ENCODE measurements at places on chromosomes 7 and 10.

DNA sequence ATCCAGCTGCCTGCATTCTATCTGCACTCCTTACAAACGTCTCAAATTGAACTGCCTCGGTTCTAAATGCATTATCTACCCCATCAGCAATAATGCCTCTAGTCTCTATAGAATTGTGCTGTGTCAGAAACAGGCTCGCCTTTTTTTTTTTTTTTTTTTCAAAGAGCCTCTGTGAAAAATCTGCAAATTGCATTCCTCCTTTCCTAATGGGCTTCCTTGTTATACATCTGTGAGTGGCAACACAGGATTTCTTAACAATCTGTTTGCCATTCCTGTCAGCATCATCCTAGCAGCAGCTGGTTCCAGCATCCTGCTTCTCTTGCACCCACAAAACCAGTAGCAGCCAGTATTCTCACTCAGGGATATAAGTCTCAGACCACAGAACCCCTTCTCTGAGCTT is 413.5 kb upstream of the SEMA3D start:
- DNase-seq: no peak

DNA sequence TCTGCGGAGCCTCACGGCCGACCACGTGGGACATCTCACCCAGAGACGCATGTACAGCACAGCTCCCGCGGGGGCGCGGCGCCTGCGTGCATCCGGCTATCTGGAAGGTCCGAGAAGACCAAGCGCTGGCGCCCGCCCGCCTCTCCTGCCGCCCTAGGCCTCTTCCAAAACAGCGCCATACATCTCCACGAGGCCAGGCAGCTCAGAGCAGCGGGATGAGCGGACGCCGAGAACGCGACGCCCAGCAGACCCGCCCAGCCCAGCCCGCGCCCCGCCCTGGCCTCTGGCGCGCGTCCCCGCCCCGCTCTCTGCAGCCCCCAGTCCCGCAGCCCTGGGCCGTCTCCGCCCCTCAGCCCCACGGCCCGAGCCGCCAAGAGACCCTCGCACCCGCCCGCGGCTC is 20.3 kb upstream of the LANCL2 start:
- DNase-seq: no peak

- no peak for DNase-seq
Observed at GRCh38 chr10:122044713-122045112, 55.8 kb downstream of the TACC2 start.

DNA sequence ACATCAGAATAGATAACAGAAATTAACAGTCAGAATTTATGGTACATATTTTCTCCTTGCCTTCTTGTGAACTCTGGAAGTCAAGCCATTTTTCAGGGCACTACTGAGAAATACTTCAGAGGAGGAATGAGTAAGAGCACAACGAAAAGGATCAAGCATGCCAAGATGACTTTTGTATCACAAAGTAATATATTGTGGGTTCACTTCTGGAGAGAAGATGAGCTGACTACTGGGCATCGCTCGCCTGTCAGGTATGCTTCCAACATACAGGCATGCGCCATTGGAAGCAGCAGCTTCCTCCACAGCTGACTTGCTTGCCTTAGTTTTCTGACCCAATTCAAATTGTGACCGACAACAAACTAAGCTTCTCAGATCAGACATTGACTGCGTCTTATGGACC is 137.3 kb downstream of the VTI1A start:
- DNase-seq: no peak

DNA sequence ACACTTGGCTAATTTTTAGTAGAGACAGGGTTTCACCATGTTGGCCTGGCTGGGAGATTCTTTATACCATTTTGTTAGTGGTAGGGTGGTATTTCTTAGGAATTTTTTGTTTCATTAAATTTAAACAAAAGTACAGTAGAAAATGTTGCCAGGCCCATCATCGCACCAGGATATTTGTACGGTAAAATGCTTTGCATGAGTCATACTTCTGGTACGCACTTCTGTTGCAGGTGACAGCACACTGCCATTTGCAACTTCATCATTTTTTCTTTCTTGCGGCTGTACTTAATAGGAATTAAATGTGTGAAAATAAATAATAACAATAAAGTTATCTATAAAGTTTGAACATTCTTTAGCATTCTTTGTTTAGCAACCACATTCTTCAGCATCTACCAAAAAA is 195.6 kb downstream of the SKAP2 start:
- no peak for DNase-seq

DNA sequence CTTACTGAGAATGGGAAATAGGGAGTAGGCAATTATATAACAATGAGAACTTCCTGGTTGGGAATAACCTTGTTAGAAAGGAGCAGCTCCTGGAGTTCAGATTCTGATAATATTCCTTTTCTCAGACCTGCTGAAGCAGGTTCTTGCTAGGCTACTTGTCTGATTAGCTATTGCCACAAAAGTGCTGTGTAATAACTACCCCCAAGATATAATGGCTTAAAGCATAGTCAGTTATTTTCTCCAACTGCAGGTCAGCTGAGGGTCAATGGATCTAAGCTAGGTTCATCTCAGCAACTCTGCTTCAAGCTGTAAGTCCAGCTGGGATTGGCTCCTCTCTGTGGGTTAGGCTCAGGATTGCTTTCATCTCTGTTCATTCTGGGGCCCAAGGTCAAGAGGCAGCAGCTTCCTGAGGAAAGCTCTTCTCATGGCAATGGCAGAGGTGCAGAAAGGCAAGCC is 9.4 kb upstream of the CNOT4 start:
- DNase-seq: no peak

DNA sequence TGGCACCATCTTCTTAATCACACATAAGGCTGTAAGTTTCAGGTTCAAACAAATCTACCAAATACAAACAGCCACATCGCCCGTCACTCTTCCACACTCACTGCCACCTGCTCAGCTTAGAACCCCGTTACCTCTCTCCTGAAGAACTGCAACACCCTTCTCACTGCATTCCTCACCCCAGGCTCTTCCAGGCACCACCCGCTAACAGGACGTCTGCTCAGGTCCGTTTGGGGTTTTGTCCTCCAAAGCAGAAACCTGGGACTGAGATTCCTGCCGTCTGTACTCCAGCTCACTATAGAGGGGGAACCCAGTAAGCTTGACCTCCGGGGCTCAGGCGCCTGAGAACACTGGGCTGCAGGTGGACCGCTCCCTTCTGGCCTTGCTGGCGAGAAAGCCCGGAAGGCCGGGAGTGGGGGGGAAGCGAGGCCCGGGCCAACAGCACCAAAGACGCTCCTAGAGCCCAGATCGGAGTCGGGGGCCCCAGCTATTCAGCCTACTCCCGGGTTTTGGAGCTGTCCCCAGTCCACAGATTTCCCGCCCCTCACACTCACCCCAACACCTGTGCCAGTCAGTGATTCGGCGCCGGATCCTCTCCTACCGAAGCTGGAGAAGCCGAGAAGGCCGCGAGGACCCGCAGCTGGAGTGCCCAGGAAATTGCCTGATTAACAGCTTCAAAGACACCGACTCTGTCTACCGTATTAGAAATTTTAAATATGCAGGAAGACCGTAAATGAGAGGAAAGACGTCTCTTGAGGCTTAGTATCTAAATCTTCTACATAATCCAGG is at the start of gene AP3M1:
TSS of gene AP3M1 (minus strand) at position 625 of the 786 bp plus-strand sequence. CDS start 12,449 bp downstream, outside the sequence.
- DNase-seq: no peak

- no peak for DNase-seq
Observed at GRCh38 chr7:28882869-28883470, 75.2 kb downstream of the TRIL start.

DNA sequence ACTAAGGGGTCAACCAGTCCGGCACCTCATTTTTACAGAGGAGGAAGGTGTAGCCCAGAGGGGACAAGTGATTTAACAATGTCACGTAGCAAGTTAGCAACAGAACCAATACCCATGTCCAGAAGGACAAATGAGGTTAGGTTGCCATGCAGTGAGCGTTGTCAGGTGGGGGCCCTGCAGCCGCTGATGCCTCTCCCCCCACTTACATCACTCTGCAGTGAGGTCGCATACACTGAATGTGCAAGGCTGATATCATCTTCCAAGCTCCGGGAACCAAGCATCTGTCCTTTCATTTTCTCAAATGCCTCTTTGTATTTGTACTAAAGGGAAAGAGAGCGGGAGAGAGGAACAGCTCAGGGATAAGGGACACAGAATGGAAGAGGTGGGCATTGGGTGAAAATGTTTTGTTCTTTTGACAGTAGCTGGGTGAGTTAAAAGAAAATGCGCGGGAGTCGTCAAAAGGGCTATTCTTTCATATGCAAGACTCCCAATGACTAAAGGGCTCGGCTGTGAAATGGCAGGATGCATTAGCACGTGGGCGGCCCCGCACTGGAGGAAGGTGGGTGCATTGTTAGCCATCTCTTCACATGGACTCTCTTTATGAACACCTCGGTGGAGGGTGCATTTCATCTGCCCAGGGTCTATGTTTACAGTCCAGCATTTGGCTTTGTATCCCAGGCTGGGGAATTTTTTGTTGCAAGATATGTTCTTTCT is 49.7 kb downstream of the NRAP start:
- peak; percentile 46 for DNase-seq

GRCh38 chr10:30701451-30702173 is 72.1 kb upstream of the LYZL2 start:
- no peak for DNase-seq

- DNase-seq: no peak
Observed at GRCh38 chr10:44906486-44906885, 4.7 kb upstream of the TMEM72 start.

DNA sequence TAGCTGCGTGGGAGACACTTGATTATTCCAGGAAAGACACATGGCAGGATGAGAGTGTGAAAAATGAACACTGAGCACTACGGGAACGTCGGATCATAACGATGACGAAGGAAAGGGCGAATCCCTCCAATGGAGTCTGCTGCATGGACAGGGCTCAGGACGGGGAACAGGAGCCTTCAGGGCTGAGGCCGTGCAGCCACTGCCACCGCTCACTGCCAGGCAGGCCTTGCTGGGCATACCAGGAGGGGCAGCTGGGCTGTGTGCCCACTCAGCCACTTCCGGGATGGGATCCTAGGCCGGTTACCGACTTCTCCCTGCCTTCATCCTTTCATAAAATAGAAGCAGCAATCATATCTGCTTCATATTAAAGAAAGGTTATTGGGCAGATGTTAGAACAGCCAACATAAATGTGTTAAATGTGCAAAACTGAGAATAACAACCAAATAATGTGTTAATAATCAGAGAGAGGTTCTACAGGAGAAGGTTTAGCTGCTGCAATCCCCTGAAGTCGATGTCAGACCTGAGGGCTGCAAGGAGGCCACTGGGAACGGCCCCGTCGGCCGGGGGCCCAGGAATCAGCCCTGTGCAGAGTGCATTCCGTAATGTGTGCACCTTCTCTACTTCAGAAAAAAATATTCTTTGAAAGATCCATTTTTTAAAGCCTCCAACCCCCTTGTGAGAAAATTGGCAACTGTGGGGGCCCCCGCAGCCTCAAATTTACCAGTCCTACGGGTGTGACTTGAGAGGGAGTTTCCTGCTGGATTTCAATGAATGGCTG is 63.6 kb downstream of the ADARB2 start:
- no peak for DNase-seq

GRCh38 chr10:126478546-126478945 is 90.3 kb upstream of the ADAM12 start:
- no peak for DNase-seq
